ENCODE measurements at places on chromosomes 13 and 19.

GRCh38 chr13:41458187-41458760 is 924 bp downstream of the RGCC start:
- peak; percentile 80 for DNase-seq

DNA sequence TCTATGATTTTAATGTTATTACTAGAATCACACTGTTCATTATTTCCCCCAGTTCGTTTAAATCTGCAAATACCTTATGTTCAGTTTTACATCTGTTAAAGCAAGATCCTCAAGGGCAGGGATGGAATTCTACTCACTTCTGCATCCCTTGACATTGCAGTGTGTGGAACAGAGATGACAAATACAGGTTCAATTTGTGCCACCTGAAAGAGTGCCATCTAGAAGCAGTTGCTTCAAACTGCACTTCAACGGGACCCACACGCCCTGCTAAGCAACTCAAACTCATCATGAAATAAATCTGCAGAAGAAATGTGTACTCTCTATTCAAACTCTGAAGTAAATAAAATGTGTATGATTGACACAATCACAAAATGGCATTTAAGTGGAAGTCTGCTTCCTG is 44.5 kb downstream of the RUBCNL start:
- DNase-seq: no peak

- DNase-seq: no peak
Measured at GRCh38 chr13:32320528-32320927, 5.2 kb downstream of the BRCA2 start.

DNA sequence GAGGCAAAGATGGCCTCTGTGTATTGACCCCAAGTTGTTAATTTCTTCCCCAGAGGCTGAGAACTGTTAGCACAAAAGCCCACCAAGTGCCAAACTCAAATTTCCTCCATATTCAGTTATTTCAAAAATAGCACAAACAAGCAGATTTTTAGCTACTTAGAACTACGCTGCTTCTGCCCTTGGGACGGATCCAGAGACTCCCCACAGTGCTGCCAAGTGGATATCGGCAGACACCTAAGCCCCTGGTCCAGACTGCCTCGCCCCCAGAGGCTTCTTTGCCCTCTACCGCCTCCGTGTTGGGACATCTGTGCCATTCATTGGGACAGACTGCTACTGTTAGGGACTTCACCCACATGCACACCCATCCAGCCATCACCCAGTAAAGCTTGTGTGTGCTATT is 188.3 kb downstream of the POSTN start:
- no peak for DNase-seq

- no peak for DNase-seq
Measured at GRCh38 chr19:35861640-35862160, 5.0 kb downstream of the KIRREL2 start.

DNA sequence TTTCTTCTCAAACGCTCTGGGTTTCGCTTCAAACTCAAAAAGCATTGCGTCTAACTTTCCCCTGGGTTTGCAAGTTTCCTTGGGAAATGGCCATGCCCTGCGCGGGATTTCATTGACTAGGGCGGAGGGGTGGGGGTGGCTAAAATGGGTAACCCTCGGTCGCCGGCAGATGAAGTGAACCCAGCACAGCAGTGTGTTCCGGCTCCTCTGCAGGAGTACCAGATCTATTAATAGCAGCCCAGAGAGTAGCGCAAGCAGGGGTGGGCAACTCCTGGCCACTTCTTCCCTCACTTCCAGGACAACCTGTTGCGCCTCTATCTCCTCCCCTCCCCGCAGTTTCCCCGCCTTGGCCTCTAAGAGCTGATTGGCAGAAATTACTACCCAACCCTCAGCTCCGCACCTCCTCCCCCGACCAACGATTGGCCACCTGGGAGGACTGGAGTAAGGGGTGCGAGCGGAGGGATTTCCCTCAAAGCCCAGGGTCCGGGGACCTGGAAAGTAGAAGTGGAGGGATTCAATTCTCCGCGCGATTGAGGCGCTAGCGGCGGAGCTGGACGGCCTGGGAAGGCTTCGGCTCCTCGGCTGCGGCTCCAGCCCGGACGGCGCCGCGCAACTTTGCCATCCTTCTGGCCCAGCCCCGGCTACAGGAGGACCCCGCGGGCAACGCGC is at the start of gene FREM2:
Gene FREM2 (plus strand): TSS at position 501 of the 669 bp plus-strand sequence. CDS start 268 bp downstream, outside the sequence.
- DNase-seq: no peak

GRCh38 chr13:62418872-62419271 is 1003.2 kb upstream of the PCDH20 start:
- no peak for DNase-seq

DNA sequence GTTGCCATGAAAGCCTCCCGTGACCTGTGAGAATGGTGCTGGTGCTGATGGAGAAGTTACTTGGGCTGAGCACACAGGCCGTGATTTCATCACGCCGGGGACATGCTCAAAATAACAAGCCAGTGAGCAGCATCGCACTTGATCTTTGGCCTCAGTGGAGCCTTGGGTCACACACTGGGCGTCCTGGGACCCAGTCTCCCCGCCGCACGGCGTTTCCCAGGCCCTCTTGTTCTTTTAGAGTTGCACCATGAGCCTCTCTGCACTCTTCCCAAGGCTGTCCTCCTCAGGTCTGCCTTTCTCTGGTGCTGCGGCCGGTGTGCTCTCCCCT is 9.5 kb upstream of the NDUFS7 start:
- DNase-seq: no peak

- no peak for DNase-seq
Measured at GRCh38 chr19:12996406-12997094, 1.3 kb downstream of the NFIX start.

DNA sequence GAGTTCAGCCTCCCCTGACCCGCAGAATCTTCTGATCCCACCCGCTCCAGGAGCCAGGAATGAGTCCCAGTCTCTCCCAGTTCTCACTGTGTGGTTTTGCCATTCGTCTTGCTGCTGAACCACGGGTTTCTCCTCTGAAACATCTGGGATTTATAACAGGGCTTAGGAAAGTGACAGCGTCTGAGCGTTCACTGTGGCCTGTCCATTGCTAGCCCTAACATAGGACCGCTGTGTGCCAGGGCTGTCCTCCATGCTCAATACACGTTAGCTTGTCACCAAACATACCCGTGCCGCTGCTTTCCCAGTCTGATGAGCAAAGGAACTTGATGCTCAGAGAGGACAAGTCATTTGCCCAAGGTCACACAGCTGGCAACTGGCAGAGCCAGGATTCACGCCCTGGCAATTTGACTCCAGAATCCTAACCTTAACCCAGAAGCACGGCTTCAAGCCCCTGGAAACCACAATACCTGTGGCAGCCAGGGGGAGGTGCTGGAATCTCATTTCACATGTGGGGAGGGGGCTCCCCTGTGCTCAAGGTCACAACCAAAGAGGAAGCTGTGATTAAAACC is 1.1 kb upstream of the APOE start:
- DNase-seq: peak; percentile 43

DNA sequence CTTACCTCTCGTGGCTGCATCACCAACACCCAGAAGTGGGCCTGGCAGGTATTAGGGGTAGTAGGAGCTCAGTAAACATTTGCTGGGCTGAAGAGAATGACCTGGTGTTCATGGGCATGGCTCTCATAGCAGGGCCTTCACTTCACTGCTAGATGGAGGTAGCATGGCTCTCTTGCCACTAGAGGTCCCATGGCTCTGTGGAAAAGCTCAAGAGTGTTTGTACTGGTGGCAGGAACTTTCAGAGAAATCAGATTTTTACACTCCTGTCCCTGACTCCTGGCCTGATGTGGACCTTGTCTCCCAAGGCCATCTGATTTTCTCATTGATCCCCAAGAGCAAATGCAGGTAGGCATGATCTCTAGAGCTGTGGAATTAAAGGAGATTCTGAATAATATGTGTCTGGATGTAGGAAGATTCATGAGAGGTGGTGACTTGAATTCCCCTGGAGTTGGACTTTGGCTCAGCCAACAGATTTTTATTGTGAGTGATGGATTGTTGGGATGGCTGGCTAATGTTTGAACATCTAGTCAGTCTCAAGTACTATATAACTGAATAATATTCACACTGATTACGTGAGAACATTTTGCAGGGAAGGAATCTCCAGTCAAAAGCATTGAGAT is 5.7 kb downstream of the ZNF574 start:
- no peak for DNase-seq

DNA sequence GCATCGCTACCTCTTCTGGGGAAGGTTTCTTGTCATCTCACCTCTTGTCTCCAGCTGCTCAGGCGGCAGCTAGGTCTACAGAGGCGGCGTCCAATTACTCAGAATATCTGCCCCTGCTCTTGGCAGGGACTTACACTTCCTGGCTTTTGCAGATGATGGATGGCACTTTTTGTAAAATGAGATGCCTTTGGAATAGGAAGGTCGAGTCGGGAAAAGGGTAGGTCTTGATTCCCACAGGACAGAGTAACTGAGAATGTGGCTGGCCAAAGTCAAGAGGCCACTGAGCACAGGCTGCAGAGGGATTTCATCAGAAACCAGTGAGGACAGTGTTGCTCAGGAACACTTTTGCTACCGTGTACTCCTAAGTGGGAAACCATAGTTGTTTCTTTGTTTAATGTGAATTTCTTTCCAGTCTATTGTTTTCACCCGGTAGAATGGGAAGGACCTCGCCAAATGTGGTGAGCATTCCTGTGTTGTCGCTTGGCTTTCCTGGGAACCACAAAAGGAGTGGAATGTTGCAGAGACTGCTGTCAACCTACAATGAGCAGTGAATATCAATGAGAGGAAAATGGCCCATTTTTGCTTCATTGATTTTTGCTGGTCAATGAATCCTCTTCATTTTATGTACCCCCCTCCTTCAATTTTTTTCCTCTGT is 383.7 kb downstream of the HS6ST3 start:
- DNase-seq: no peak

GRCh38 chr19:19459707-19460251 is 54.3 kb downstream of the GATAD2A start:
- DNase-seq: peak; percentile 76

DNA sequence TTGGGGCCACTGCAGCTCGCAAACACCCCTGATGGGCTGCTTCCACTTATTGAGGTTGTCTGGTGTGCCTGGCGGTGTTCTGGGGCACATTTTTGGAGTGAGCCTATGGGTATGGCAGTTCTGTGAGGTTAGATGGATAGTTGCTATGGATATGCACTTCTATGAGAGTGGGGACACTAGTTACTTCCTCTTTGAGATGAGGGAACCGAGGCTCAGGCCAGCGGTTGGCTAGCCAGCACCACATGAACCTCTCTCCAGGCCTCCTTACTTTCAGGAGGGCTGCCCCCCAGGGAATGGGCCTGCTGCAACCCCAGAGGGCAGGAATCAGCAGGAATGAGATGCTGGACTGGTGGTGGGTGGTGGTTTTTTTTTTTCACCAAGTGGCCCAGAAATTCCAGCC is 13.5 kb upstream of the PRR19 start:
- DNase-seq: no peak

- no peak for DNase-seq
Measured at GRCh38 chr19:49687566-49688316, 1.7 kb upstream of the ADM5 start.

GRCh38 chr13:75689686-75690085 is 53.6 kb downstream of the LMO7 start:
- DNase-seq: no peak

- no peak for DNase-seq
Measured at GRCh38 chr13:29260684-29261083, 334.8 kb downstream of the SLC7A1 start.

GRCh38 chr19:35056513-35057063 is 15.1 kb downstream of the HPN start:
- no peak for DNase-seq

DNA sequence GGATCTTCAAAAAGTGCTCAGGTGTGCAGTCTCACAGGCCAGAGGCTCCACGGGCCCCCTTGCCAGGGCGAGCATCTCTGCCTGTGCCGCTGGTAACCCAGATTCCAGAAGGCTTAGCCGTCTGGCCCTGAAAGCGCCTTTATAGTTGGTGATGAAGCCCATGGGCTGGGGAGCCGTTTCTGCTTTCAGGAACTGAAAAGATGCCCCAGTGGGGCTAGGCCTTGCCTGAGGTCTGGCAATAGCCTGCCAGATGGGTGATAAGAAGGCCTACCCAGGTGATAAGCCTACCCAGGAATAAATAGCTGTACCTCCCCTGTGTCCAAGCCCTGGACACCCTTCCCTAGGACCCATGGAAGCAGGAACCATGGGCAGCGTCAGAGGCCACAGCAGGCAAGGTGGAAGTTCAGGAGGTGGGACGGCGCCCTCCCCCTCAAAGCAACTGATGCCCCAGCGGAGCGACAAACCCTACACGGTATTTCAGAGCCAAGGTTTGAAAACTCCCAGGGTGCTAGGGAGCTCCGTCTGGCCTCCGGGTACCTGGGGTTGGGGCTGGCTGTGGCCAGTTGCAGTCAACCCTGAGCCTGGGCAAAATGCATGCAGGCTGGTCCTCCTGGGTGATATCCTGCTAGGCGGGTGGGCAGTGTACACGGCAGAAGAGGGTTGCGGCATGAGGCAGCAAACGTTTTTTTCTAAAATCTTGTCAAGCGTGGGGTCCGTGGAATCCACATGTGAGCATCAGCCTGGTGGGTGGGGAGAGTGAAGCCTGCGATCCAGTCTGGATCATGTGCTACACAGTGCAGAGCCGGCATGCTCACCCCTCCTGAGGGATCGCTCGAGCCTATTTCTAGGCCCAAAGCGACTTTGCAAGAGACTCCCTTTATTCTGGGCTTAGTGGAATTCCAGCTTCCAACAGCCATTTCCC is 45.3 kb downstream of the ACTN4 start:
- DNase-seq: no peak

DNA sequence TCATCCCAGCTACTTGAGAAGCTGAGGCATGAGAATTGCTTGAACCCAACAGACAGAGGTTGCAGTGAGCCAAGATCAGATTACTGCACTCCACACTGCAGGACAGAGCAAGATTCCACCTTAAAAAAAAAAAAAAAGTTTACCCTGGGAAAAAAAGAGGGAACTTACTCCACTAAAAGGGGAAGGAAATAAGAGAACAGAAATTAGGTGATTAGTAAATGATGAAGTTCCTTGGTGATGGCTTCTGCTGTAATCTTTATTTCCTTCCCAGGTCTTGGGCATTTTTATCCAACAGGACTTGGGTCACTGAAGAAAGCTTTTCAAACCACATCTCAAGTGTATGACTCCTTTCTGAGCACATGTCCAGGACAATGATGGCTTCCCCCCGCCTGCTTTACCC is 9.3 kb downstream of the ZNF780A start:
- no peak for DNase-seq

GRCh38 chr19:32324631-32325285 is 20.7 kb upstream of the ZNF507 start:
- no peak for DNase-seq
